ENCODE measurements at places on chromosomes 7 and 10.

DNA sequence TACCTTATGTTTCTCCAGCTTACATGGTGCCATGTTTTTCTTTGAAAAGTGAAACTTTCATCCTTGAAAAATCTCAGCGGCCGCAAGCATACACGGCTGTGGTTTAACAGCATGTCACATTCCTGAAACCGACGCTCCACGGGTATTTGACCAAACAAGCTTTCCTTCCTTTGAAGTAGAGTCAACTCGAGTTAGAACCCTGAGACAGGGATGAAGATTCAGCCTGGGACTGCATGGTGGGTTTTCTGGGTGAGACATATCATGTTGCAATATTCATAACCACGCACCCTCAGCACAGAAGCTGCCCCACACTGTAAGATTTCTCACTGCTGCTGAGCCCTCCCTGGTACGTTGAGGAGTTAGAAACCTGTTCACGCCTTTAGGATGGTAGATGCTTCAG lies 8.1 kb downstream of the CYP26A1 start:
- no peak for DNase-seq

DNA sequence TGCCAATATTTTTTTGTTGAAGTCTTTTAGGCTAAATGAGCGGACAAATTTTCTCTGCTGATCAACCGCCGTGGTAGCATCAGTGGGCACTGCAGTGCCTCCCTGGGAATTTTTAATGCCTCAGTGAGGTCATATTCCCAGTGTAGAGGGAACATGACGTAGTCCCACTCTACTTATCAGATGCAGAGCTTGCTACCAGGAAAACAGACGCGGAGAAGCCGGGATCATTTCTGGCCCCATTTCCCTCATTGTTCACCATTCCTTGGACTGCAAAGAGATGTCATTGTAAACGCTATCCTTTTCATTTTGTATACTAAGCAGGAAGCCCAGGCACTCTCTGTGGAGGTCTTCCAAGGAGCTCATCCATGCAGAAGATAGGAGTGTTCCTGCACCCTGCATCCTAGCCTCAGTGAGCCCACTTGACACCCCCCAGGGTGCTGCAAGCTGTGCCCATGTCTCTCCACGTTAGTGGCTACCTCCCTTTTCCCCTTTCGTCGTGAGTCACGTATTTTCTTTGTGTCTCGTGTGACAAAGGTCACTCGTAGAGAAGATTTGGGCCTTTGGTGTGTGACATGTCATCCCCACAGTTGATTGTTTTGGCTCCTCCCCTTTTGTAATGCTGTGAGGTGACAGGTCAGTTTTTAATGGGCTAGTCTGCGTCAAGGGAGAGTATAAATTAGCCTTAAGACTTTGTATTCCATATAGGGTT lies 145.5 kb downstream of the TCF7L2 start:
- no peak for DNase-seq

DNA sequence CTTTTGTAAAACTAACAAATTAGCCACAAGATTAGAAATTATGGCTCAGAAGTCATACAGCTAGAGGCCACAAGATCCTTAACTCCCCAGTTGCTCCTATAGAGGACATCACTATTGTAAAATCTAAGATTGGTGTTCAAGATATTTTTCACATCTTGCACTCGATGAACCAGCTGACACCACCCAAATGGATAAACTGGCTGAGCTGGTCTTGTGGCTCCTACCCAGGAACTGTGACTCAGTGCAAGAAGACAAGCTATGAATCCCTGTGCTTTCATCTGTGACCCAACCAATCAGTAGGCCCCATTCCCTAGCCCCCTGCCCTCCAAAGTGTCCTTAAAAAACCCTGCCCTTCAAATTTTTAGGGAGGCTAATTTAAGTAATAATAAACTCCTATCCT lies 27.9 kb upstream of the R3HCC1L start:
- DNase-seq = no peak

DNA sequence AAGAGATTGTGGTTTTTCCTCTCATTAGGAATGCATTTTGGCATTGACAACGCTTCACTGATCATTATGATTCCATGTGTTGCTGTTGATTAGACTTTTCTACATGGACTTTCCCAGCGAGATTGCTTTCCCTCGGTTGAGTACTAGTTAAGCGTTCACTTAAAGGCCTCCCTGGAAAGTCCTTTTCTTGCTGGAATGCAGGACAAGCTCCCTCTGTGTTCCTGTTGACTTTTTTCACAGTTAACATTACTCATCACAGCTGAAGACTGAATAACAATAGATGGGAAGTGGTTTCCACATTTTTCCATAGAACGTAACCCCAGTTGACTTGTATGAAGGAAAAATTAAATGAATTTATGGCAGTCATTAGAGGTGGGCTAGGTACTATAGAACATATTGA lies 2.6 kb upstream of the CAV1 start:
- no peak for DNase-seq

DNA sequence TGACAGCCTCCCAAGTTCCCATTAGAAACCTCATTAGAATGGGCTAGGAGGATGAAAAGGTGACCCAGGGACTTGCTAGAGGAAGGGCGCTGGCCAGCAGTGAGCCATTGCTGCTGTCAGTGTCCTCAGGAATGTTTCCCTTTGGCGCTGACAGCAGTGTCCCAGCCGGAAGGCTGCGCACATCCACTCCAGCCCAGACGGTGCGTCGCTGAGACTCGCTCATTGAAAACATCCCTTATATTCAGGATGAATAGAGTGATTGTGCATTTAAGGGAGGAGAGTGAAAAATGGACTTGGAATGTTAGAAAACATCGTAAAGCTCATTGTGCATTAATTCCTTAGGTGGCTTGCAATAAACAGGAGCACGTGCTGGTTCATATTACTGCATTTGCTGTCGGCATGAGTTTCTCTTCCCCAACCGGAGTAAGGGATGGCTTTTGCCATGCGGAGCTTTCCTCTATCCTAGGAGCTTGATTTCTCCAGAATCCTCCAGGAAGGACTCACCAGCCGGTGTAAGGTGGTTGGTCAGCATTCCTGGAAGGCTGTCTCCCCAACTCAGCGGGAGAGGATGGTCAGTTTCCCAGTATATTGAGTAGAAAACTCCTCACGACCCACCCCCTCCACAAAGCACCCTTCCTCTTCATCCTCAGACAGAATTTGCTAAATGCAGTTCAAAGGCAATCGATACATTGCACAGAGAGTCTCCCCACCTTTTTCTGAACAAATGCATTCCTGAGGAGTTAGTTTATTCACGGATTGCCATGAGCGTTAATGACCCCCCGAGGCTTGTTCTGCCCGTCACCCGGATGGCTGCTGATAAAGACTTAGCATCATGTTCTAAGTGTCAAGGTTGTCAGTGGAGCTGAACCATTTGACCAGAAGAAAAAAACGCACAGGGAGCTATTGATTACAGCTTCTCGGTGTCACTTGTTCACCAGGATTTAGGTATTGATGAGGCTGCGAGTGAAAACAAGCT lies 201.8 kb downstream of the EBF3 start:
- no peak for DNase-seq

GRCh38 chr7:106814887-106815286 lies 50.2 kb upstream of the PIK3CG start:
- no peak for DNase-seq

GRCh38 chr10:10125676-10126075 lies 892.0 kb upstream of the CELF2 start:
- DNase-seq = no peak

DNA sequence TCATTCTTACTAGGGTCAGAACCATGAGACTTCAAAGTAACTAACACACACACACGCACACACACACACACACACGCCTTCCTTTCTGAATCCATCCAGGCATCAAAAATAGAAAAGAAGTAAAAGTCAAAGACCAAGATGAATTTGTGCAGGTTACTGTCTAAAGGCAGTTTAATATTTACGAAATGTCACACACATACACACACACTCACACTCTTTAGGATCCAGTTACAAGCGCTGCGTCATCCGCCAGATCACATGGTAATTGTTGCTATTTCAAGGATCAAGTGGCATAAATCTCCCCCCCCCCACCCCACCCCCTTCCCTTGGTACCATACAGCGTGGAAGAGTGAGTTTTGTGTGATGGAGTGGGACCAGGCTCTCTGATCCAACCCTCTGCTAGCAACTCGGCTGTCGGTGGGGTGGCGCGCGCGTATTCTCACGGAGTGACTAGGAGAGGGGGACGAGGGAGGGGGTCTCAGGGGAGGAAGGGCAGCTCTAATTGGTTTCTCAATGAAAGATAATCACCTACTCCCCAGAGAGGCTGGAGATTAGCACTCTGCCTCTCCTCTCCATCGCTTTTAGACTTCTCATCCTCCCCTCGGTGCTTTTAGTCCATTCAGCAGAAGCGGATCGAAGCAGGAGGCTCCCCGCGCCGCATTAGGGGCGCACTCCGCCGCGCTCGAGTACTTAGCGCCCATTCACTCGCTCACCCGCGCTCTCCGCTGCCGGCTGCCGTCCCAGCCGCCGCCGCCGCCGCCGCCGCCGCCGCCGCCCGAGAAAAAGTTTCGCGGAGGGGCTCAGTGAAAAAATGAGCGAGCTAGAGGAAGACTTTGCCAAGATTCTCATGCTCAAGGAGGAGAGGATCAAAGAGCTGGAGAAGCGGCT lies 83.5 kb upstream of the PRKG1 start:
- DNase-seq = peak; percentile 47

GRCh38 chr7:106346678-106347217 lies 62.0 kb upstream of the NAMPT start:
- DNase-seq = peak; percentile 86

DNA sequence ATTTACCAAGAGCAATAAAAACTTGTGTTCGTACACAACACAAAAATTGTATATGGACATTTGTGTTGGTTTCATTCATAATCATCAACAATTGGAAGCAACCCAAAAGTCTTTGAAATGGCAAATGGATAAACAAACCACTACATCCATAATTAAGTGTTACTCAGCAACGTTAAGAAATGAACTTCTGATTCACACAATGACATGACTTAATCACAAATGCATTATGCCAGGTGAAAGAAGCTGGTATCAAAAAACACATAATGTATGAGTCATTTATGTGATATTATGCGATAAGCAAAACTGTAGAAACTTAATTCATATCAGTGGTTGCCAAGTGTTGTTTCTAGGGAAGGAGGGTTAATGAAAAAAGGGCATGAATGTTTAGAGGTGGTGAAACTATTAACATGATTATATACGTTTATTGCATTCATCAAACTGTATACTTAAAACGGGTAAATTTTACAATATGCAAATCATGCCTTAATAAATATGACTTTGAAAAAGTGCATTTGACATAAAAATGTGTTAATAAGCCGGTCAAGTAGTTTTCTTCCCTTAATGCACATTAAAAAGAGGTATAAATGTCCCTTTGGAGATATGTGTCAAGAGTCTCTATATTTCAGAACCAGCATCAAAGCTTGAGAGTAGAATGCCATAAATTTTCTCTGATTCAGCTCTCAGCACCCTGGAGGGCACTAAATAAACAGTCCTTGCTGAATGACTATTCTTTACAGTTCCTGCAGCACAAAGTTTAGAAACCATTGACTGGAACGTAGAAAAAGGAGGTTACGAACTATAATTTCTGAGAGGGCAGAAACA lies 84.8 kb upstream of the GRM3 start:
- DNase-seq = no peak

GRCh38 chr10:43252783-43253341 lies 14.0 kb downstream of the RASGEF1A start:
- DNase-seq = no peak

- no peak for DNase-seq
Measured at GRCh38 chr10:50281967-50282522, 30.7 kb upstream of the ASAH2 start.

GRCh38 chr7:140982508-140982907 lies 32.2 kb downstream of the MRPS33 start:
- DNase-seq = peak; percentile 83

GRCh38 chr7:28389504-28390395 lies 22.6 kb upstream of the CREB5 start:
- DNase-seq = peak; percentile 86

- DNase-seq = peak; percentile 68
Measured at GRCh38 chr7:19051767-19052375, 65.6 kb downstream of the TWIST1 start.

DNA sequence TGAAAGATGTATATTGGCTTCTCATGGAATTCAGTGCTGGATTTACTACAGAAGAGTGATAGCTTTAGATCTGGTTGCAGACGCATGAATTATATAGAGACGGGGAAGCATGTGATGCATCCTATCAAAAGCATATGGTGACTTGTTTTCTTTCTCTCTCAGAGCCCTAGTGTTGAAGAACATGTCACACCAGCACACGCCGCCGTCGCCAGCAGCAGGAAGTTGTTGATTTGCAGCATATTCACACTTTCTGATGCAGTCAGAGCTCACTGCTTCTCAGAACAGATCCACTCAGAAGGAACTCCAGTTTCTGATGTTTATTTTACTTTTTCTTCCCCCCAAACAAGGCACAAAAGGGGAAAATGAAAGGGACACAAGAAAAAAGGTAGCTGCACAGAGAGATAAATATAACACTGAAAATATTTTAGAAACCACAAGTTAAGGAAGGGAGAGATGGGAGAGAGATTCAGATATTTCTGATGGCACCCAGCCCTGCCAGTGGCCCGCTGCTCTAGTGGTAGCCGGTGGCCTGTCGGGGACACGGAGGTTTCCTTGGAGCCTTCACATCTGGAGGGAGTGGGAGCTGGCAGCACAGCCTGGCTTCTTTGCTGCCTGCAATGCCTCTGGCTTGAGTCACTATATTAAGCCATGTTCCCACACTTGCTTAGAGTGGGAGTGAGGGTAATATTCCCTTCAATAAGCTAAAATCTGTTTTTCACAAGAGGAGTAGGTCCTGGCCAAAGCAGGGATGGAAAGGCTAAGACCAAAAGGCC lies 123.2 kb downstream of the NRP1 start:
- DNase-seq = peak; percentile 16

- peak; percentile 57 for DNase-seq
Measured at GRCh38 chr7:50214126-50214670, 90.3 kb upstream of the IKZF1 start.

GRCh38 chr10:87670586-87670985 lies 10.9 kb downstream of the PAPSS2 start:
- DNase-seq = no peak

DNA sequence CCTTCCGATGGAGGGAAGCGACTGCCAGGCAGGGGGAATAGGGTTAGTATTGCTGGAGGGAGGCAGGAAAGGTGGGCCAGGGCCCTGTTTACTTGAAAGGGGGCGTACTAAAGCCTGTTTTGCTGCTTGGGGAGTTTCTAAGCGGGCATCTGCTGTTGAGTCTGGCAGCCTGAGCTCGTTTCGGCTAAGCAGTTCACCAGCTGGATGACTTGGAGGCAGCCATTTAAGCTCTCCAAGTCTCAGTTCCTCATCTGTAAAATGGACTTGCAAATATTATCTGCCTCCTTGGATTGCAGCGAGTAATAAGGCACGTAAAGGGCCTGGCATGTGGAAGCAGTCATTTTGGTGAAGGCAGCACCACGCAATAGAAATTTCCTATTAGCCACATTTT lies 44.0 kb downstream of the LDB3 start:
- DNase-seq = peak; percentile 15

Measured in hematopoietic multipotent progenitor cell treated with erythropoietin and hydrocortisone succinate and interleukin-3 and kit ligand, for 4 days (in vitro differentiated cells).